ENCODE measurements at places on chromosomes 11 and 22. TPM values are rescaled to one million over a fixed set of nuclear protein-coding genes. Genes with fewer than 3 reads are reported as not detected.

- DNase-seq: no peak
Observed at GRCh38 chr11:46906609-46907041, 11.7 kb downstream of the LRP4 start.

FREY1 gene
- total RNA-seq: 0.51 TPM

SULT4A1 gene
- total RNA-seq: not detected

OR8J1 gene
- not detected for total RNA-seq

MADD gene
- total RNA-seq: 17.2 TPM

DNA sequence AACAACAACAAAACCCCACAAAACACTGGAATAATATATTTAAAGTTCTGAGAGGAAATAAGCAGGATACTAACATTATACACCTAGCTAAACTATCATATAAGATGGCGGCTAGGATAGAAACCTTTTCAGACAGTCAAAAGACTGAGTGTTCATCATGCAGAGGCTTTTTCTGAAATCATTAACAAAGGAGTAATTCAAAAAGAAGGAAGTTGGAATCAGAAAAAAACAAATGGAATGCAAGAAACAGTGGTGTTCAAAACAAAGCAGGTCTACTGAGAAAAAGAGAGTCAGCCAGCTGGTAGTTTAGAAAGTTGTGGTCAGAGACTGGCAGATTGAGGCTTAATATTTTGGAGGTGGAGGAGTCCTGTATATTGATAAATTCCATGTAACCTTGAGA, 30.1 kb upstream of the ZBTB44 start:
- DNase-seq: no peak

OR52N4 gene
- total RNA-seq: not detected

- DNase-seq: no peak
Observed at GRCh38 chr11:15276621-15277020, 161.9 kb downstream of the INSC start.

DNA sequence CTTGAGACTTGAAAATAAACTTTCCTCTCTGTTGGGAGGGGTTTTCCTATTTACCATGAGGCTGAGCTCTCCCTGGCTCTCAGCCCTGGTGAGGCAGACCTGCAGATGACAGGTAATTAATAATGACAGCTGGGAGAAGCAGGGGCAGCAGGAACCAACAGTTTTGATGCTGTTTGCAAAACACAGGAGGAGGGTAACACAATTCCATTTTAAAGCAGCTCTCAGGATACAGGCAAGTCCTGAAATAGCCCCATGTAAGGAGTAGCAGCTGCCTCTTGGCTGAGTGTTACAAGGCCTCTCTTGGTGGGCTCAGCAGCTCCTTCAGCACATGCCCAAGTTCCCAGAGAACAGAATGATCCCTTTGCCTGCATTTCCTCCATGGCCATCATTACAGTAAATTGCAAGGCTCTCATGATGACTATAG, 13.3 kb downstream of the PARVA start:
- no peak for DNase-seq

DNA sequence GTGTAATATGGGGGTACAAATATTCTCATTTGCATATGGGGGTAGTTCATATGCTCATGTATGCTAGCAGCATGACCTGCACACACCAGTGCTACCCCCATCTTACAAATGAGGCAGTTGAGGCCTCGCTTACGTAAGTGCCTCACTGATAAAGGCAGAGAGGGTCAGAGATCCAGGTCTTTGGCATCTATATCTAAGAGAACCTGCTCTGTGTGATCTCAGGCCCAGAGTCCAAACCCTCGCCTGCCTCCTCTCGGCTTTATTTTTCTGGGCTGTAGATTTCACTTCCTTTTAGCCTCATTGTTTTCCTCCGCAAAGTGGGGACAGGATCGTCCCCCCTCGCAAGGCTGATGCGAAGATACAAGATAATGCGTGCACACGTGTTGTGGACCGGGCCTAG, 325.2 kb downstream of the MN1 start:
- DNase-seq: no peak

NCF4 gene
- not detected for total RNA-seq

DNA sequence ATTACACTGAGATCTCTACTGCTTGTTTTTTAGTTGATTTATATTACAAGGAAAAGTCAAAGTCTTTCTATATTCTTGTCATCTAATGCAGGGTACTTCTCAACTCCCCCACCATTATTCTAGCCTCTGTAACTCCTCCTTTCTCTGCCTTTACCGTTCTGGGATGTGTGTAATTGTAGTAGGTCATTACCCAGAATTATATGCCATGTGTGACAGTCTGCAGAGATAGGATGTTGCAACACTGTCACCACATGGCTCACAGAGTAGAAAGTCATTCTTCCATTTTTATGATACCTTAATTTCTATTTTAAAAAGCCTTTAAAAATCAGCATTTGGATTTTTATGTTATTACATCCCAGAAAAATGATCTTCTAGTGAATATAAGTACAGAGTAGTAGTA, 32.7 kb downstream of the ZNF143 start:
- no peak for DNase-seq

DNA sequence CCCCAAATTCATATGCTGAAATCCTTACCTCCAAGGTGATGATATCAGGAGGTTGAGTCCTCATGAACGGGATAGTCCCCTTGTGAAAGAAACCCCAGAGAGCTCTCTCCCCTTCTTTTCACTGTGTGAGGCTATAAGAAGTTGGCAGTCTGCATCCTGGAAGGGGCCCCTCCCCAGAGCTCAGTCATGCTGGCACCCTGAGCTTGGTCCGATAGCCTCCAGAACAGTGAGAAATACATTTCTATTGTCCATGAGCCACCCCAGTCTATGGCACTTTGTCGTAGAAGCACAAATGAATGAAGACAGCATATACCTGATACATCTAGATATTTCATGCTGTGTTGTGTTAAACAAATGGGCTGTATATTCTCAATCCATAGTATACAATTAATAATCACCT, 81.1 kb upstream of the CRTAM start:
- no peak for DNase-seq

GRCh38 chr11:77457340-77457739, 16.6 kb downstream of the PAK1 start:
- DNase-seq: no peak

DNA sequence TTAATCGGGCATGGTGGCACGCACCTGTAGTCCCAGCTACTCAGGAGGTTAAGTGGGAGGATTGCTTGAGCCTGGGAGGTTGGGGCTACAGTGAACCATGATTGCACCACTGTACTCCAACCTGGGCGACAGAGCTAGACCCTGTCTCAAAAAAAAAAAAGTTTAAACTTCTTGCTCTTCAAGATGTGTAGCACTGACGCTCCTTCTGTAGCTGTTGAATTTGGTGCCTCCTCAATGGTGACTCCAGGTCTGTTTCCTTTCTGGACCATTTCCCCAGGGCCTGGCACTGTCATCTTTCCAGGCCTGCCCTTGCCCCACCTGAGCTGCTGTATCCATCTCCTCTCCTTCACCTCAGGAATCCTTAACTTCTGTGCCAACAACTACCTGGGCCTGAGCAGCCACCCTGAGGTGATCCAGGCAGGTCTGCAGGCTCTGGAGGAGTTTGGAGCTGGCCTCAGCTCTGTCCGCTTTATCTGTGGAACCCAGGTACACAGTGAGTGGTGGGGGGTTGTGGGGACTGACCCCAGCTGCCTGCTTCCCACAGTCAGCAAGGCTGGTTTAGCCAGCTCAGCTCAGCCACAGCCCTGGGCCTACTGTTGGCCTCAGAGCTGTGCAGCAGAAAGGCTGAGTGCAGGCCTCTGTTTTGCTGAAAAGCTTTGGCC, 2.1 kb downstream of the GCAT start:
- no peak for DNase-seq

- DNase-seq: no peak
Observed at GRCh38 chr11:79942090-79942489, 501.3 kb upstream of the TENM4 start.

DNA sequence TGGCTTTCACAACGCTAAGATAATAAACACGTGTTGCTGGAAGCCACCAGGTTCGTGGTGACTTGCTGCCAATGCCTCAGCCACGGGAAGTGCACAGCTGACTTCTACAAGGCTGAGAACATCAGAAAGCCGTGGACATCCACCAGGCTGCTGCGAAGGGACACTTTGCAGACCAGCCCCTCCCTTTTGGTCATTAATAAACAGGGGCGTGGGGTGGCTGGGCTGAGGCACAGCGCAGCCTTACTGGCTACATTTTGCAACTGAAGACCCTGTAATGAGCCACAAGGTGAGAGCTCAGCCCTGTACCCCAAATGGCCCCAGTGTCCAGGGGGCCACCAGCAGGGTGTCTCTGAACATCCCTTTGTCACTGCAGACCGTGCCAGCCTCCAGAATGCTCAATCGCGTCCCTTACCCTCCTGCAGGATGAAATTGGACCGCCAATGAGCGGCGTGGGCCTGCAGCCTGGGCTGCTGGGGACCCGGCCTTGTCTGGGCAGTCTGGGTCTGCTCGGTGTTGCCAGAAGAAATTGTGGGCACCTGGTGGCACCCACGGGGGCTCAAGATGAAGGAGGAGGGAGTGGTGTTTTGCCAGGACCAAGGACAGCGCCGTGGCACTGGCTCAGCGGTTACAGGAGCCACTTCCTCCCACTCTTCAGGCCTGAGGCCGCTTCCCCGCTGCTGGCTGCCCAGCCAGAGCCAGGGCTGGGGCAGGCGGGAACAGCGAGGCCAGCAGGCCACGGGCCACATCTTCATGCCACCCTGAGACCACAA, 181.9 kb downstream of the CTTN start:
- DNase-seq: no peak

DNA sequence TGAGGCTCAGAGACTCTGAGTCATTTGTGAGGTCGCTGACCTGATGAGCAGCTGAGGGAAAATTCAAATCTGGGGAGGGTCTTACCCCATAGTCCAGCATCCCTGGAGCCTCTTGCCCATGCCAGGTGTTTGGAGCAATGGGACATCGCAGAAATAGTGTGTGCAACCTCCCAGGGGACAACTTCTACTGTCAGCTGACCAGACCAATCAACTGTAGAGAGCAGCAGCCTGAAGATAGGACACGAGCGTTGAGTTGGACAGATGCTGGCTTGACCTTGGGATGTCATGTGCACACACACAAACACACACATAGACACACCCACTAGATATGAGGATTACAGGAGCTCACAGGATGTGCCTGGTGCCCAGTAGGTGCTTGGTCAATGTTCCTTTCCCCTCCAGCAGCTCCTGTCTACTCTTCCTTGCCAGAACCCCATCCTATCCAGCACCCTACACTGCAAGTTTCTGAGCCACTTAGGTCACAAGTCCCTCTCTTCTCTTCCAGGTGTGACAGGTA, 59.1 kb upstream of the MPEG1 start:
- DNase-seq: no peak

GRCh38 chr22:38853196-38853651, 9.4 kb upstream of the NPTXR start:
- no peak for DNase-seq

GRCh38 chr22:38081941-38082828, 1.8 kb downstream of the SLC16A8 start:
- no peak for DNase-seq

DNA sequence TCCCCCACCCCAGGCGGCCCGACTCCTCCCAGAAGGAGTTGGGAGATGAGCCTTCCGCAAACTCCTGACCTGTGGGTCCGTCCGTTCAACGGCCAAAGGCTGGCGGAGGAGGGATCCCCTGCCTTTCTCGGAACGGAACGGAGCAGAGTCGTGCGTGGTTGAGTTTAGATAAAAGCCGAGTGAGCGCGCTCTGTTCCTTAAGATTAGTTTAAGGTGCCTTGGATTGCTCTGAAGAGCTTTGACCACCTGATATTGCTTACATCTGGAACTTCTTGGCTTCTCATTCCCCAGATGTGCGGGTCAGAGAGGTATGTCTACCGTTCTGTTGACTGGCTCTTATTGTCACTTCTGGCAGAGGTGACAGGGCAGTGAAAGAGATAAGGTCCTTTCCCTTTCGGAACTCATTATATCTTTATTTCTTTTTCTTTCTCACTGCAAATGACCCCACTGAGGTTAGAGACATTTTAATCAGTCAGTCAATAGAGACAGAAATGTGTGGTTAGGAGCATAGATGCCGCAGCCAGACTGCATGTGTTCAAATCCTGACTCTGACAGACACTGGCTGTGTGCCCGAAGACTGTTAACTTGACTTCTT, at the start of gene TRIM6:
Gene TRIM6 (plus strand): TSS at position 31 of the 595 bp plus-strand sequence. CDS start 261 bp downstream, at position 292.
- peak; percentile 51 for DNase-seq

DNA sequence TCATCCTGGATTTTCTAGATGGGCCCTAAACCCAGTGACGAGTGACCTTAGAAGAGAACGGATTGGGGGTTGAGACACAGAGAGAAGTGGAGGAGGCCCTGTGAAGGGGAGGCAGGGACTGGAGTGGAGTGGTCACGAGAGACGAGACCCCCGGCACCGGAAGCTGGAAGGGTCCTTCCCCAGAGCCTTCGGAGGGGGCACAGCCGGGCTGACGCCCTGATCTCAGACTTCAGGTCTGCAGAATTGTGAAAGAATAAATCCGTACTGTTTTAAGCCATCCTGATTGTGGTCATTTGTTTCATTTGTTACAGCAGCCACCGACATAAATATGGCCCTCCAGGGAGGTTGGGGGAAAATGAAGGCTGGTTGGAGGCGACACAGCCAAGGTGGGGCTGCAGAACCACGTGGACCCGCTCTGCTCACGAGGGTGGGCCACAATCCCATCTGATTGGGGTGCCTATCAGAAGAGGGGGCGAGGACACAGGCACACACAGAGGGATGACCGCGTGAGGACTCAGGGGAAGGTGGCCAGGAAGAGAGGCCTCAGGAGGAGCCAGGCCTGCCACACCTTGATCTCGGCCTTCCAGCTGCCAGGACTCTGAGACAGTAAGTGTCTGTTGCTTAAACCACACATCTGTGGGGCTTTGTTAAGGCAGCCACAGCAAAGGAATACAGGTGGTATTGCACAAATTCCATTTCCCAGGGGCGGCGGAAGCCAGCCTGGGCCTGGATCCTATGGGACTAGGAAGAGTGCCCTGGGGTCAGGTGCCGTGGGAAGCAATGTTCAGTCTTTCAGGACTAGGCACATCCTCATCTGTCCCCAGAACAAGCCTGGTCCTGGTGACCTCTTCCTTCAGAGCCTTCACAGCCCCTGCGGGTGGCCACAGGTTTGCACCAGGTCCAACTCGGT, 73.3 kb upstream of the SHANK2 start:
- no peak for DNase-seq

- DNase-seq: peak; percentile 87
Observed at GRCh38 chr22:39528681-39529486, 3.7 kb downstream of the RPS19BP1 start.

DNA sequence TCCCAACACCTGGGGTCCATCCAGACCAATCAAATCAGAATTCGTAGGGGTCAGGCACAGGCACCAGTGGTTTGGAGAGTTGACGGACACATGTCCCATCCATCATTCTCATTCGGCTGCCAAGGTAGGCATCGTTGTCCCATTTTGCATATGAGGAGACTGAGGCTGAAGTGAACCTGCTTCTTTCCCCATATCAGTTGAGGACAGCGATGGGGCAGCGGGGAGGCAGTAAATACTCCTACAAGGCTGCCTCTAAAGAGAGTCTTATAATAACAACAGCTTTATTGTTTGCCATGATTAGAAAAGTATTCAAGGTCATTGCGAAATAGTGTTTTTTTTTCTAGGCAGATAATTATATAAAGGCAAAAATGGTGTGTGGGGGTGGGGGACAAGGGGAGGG, 1.6 kb upstream of the BEST1 start:
- no peak for DNase-seq

GPR83 gene
- total RNA-seq: 0.06 TPM
